ENCODE measurements at places on chromosomes 1 and 21.
A peak's percentile ranks its signal among the peaks of the same experiment; 100 is the strongest.

DNA sequence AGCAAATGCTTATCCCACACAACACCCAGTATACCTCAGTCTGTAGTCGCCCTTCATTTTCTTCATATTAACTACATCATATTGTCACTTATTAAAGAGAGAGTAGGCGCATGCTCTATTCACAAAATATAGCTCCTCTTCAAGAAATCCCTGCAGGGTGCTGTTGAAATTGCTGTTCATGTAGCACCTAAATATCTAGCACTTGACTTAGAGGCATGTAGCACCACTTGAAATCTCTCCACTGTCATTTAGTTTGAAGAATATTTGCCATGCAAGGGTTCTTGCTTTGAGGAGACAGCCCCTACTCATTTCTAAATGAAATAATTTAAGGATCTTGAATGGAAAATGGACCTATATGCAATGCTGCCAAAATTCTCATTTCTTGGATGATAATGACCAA lies 20.9 kb upstream of the LRRC8B start:
- no peak for DNase-seq

GRCh38 chr1:59814901-59815825 lies at the start of gene HOOK1:
Gene HOOK1, plus strand, starts transcription at chr1:59814949. Its CDS starts 169 bp downstream, at chr1:59815118.
- no peak for DNase-seq

GRCh38 chr1:228861832-228862180 lies 126.5 kb downstream of the RHOU start:
- no peak for DNase-seq

DNA sequence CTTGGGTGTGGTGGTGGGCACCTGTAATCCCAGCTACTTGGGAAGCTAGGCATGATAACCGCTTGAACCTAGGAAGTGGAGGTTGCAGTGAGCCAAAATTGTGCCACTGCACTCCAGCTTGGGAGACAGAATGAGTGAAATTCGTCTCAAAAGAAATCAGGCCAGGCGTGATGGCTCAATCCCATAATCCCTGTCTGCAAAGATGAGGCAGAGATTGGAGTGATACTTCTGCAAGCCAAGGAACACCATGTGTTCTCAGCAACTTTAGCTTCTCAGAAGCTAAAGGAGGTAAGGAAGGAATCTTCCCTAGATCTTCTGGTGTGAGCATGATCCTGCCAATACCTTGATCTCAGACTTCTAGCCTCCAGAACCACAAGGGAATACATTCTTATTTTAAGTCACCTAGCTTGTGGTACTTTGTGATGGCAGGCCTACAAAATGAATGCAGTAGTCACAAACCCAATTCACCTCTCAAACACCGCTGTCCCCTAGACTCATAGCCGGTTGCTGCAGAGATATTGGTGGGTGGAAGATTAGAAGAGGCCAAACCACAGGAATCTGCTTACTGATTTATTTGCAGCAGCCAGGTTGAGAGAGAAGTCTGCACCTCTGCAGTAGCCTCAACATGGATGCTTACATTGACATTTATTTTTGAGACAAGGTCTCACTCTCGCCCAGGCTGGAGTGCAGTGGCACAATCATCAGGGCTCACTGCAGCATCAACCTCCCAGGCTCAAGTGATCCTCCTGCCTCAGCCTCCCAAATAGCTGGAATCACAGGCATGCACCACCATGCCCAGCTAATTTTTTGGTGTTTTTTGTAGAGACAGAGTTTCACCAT lies 18.6 kb downstream of the L1TD1 start:
- DNase-seq: no peak

DNA sequence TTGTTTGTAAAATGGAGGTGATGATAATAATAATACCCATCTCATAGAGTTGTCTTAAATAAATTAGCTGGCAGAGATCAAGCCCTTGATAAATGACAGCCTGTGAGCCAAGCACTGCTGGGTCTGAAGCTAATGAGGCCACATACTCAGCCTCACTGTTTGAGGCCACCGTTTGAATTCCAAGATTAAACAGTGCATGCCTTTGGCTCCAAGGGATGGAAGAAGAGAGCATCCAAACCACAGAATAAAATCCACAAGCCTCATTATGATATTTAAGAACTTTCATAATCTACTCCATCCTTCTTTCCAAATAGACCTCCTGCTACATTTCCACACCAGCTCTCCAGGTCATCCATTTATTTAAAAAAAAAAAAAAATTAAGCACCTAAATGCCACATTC lies 29.0 kb downstream of the TGFBR3 start:
- no peak for DNase-seq

DNA sequence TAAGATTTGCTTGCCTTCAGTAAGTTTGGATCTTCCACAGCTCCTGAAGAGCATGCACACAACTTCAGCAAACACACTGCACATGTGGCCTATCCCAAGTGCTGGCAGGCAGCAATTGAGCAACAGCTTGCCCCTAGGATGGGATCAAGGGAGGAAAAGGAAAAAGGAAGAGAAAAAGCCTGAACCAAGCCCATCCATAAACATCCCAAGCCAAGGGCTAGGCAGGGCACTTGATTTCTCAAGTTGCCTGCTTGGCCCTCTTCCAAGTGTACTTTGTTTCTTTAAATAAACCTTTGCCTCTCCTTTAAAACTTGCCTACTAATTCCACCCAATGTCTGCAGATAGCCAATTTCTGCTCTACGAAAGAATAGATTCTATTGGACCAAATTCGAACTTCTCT lies 49.0 kb upstream of the OLFM3 start:
- no peak for DNase-seq

GRCh38 chr1:156212833-156213643 lies at the start of gene PMF1:
Gene PMF1, plus strand, starts transcription at chr1:156213007. Its CDS starts 9 bp downstream, at chr1:156213016.
- DNase-seq: peak; percentile 87

GRCh38 chr1:164763098-164763497 lies 204.1 kb downstream of the PBX1 start:
- DNase-seq: no peak

DNA sequence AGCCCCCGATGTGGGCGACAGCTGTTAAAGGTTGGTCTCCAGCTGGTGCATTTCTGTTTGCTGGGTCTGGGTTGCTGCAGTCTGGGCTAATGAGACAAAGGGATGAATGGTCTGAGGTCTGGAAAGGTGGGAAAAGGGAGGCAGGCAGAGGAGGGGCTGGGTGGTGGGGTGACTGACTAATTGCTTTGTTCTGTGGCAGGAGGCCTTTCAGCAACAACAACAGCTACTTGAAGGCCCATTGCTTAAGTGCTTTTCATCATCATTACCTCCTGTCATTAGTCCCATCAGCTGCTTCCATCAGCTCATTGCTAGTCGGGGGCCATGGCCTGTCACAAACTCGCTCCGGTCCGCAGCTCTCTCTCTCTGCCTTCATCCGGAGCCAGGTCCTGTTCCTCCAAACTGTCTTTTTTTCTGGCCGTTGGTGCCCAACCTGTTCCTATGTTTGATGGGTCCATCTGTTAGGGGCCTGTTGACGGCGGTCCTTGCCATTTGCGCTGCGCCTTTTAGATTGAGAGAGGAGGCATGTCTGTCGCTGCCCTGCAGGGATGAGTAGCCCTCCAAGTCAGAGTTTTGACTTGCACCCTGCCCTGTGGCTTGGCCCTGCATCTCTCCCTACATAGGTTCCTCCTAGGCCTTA lies 105.6 kb upstream of the PLXNA2 start:
- DNase-seq: no peak

DNA sequence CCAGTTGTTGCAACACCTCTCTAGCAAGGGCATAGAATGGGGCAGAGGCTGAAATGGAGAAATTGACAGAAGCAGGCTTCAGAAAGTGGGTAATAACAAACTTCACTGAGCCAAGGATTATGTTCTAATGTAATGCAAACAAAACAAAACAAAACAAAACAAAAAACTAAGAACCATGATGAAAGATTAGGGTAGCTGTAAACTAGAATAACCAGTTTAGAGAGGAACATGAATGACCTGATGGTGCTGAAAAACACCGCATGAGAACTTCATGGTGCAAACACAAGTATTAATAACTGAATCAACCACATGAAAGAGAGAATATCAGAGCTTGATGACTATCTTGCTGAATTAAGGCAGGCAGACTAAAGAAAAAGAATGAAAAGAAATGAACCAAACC lies 1707.7 kb downstream of the BRINP3 start:
- DNase-seq: no peak

GRCh38 chr1:14915356-14916054 lies 238.0 kb upstream of the TMEM51 start:
- no peak for DNase-seq

DNA sequence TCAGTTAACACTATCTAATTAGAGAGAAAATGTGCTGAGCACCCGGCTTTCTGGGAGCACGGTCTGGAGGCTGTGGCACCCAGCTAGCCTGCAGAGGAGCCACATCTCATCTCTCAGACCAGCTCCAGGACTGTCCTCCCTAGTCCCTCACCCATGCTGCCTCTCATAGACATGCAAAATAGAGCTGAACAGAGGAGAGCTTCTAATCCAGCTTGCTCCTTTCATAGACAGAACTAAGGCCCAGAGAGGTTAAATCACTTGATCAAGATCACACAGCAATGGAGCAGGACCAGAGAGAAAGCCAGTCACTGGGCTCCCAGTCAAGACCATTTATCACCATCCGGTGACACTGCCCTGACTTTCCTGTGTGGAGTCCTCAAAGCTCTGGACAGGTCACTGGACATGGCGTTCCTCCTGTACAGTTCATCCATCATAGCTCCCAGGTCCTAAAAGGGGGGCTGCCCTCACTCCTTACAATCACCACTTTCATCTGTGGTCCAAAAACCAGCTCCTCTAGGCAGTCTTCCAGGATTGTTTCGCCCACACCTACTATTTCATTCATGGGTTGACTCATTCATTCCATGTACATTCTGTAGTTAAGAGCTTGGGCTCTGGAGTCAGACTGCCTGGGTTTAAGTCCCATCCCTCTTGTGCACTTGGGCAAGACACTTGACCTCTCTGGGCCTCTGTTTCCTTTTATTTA lies 8.8 kb upstream of the CAMK2N1 start:
- DNase-seq: peak; percentile 75

- DNase-seq: no peak
Observed at GRCh38 chr21:35316933-35317332, 267.8 kb upstream of the RUNX1 start.

DNA sequence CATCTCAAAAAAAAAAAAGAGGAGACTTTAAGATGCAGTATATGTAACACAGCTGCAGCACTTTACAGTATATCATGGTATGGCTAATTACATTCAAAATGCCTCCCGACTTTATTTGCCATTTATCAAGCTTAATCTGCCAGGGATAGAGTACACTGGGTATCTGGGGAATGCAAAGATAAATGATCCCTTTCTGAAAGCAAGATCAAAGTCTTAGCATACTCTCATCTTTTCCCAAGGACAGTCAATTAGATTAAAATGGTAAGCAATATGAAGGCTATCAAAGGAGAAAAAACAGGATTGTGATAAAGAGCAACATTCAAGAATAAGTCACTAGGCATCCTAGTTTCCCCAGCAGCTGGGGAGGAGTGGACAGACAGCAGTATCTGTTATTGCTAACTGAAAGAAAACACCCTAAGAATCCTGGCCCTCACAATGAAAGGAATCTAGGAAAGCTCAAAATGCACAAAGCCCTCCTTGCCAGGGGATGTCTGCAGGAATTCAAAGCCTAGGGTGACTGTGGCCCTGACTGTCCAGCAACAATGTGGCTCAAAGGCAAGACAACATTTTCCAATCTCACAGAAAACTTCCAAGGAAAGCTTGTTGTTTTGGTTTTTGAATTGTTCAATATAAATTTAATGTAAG lies 56.7 kb upstream of the RAP1GAP start:
- no peak for DNase-seq

GRCh38 chr1:24302209-24302611 lies 16.9 kb upstream of the GRHL3 start:
- no peak for DNase-seq

- no peak for DNase-seq
Observed at GRCh38 chr1:14987829-14988603, 165.5 kb upstream of the TMEM51 start.

DNA sequence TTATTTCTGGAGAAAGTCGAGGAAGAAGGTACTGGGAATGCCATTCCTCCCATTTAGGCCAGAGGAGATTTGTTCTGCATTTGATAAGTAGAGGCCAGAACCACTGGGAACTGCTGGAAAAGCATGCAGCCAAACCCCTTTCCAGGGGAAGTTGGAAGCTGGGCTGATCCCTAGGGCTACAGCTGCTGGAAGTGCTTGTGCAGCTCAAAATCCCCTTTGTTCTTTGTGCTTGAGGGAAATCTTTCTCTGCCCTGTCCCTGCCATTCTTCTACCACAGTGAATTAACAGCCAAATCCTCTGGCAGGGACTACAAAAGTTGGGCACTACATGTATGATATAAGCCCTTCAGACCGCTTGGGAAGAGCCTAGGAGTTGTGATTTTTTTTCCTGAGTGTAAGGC lies 734.1 kb downstream of the LRRIQ3 start:
- no peak for DNase-seq

- DNase-seq: no peak
Observed at GRCh38 chr1:202935844-202936243, 8.8 kb upstream of the KLHL12 start.

DNA sequence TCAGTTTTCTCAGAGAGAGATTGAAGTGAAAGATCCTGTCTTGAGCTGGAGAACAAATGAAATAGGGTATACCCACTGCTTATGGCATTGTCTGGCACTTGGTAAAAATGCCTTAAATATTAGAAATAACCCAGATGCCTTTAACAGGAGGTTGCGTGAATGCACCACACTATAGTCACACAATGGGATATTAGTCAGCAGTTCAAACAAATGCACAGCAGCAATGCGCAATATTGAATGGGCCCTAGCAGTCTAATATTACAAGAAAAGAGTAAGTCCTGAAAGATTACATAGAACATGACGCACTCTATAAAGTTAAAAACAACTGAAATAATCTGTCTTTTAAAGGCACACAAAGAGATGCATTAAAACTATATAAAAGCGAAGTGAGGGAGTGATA lies 161.1 kb downstream of the EDEM3 start:
- no peak for DNase-seq

DNA sequence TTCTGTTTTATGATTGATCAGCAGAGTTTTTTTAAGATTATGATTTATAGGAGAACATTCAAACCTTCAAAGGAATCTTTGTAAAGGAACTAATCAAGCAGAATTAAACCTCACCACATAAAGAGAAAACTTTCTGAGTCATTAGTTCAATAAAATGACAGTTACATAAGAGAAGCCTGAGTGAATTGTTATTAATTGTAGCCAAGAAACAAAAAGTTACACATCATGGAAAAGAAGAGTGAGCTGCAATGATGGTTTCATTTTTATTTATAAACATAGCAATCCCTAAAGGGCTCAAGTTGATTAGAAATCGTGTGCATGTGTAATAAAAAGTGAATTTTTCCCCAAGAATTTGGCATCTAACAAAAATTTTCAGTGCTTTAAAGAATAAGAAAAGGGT lies 731.4 kb downstream of the LTN1 start:
- DNase-seq: no peak

DNA sequence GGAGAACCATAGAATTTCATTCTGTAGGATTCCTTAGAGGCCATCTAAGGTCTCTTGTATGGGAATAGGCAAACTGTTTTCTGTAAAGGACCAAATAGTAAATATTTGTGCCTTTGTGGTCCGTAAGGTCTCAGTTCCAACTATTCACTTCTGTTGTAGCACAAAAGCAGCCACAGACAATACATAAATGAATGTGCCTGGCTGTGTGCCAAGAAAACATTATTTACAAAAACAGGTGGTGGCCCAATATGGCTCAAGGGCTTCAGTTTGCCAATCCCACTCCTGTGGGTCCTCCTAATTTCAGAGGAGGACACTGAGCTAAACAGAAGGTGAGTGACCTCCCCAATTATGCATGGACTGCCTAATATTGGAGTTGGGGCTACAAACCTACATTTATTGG lies 67.6 kb upstream of the EDEM3 start:
- no peak for DNase-seq
